ENCODE measurements at places on chromosomes 4 and X. TPM values are rescaled to one million over a fixed set of nuclear protein-coding genes. Genes with fewer than 3 reads are reported as not detected.

The AKAP17A gene
- total RNA-seq = 76.2 TPM

- DNase-seq = no peak
These were observed 146.3 kb downstream of the BRWD3 start for GRCh38 chrX:80663331-80663730.

The CCKAR gene
- total RNA-seq = not detected

The GUCY1A1 gene
- total RNA-seq = not detected

GRCh38 chr4:110628663-110629213 lies 5.9 kb upstream of the PITX2 start:
- DNase-seq = no peak

- DNase-seq = no peak
These were observed 1.3 kb downstream of the FAM149A start for GRCh38 chr4:186105647-186106321.

The PCDH10 gene
- not detected for total RNA-seq

DNA sequence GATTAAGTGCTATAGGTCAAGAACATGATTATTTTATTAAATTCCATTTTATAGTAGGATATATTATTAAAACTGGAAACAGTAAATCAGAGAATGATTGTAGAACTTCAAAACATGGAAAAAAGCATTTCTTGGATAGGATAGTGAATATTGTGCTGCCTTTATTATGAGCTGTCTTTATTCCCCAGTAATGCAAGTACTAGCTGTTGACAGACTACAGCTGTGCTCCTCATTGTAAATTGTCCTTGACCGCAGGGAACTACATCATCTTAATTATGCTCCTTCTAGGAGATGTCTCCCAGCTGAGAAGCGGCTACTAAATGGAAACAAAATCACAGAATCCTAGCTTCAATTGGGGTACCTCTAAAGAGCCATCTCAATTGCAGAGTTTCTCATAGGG lies 1457.2 kb upstream of the PCDH7 start:
- DNase-seq = no peak

The CXCL5 gene
- total RNA-seq = 0.54 TPM

- peak; percentile 84 for DNase-seq
These were observed 62.6 kb upstream of the LIMCH1 start for GRCh38 chr4:41475402-41475801.

DNA sequence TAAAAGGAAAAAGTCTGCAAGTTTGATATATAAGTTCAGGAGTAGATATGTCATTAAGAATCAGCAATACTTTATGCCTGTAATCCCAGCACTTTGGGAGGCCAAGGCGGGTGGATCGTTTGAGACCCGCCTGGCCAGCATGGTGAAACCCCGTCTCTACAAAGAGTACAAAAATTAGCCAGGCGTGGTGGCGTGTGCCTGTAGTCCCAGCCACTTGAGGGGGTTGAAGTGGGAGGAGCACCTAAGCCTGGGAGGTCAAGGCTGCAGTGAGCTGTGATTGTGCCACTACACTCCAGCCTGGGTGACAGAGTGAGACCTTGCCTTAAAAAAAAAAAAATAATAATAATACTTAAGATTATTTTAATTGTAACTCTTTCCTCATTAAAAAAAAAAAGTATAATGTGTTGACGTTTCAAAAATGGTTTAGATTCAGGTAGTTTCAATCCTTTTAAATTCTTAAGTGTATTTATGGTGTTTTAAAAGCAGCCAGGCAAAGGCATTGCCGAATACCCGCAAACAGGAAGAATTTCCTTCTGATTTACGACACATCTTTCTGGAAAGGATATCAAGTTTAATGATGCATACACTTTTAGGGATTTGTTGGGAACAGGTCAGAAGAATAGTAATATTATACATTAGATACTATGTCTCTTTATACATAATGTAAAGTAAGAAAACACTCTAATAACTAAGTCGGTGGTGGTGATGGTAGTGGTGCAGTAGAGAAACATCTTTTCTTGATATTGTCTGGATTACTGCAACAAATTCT lies 80.9 kb downstream of the KDM6A start:
- no peak for DNase-seq

- no peak for DNase-seq
These were observed 3.4 kb downstream of the GLUD2 start for GRCh38 chrX:121050781-121051180.

- DNase-seq = peak; percentile 54
These were observed 76.0 kb upstream of the AP1S2 start for GRCh38 chrX:15930585-15930984.

DNA sequence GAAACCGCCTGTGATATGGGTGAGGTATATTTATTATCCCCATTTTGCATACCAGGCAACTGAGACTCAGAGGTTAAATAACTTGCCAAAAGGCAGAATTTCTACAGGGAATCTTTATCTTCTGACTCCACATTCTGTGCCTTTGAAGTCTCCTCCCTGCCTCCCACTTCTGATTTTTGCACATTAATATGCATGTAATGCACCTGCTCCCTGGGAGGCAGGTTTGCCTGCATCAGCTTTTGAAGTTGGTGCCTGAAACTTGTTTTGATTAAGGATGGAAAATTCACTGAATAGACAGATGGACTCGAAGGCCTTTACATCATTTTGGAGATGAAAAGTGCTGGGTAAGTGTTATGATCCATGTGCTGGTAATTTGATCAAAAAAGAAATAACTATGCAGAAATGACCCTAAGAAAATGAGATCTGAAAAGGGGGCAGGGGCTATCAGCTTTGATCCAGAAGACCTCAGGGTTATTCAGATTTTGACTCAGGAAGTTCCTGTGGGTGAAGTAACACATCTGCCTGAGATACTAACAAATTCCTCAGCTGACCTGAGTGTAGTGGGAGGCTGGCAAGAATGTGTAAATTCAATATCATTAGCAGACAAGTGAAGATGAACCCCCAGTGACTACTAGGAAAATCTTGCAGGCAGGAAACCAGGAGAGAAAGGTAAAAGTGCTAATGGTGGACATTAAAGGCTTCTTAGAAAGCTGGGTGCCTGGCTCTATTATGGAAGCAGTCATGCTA lies 167.5 kb upstream of the BOD1L1 start:
- DNase-seq = no peak

The CENPVL2 gene
- total RNA-seq = not detected

GRCh38 chr4:66404141-66404540 lies 733.9 kb upstream of the EPHA5 start:
- no peak for DNase-seq

GRCh38 chrX:133215747-133216146 lies 2.4 kb downstream of the TFDP3 start:
- peak; percentile 54 for DNase-seq

DNA sequence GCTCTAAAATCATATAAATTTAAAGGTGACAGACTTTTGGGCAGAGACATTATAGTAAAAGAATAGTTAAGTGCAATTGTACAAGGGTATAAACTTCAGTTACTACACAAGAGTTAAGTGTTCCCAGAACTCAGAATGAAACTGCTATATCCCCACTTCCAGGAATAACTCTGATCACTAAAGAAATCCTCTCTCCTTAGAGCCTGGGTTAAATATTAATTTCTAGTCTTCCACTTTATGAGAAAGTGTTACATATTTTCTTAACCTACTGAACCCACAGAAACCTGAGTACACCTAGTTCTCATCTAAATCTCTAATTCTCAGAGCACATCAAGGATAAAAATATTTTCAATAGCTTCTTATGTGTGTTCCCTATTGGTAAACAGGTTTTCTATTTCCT lies 99.1 kb upstream of the USP38 start:
- DNase-seq = no peak

GRCh38 chrX:631802-632365 lies 1.3 kb downstream of the SHOX start:
- DNase-seq = no peak

DNA sequence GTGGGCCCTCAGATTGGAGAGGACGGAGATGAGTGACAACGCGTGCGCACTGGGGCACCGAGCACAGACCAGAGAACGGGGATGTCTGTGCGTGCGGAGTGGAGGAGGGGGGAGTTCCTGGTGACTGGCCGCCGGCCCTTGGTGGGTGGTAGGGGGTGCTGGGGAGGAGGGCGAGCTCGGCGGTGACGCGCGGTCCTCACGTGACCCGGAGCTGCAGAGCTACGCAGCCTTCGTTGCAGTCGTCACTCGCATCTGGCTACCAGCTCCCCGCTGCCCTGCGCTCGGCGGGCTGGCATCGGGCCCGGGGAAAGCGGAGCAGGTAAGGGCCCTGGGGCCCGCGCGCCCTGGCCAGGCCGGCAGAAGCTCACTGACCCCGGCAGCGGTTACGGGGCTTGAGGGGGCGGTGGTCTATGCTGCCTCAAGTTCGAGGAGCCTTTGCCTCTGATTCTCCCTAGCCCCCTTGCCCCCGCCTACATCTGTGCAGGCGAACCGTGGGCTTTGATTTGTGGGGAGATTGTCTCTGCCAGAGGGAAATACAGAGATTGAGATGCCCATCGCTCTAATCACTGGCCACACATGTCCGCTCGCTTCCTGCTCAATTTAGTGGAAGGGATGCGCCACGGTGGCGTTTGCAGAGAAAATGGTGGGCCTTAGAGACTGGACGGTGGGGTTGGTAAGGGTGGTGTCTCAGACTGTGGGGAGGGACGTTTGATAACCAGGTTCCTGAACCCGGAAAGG lies at the start of gene ARMCX4:
Gene ARMCX4 (plus strand): TSS at position 245 of the 738 bp plus-strand sequence. CDS start 3,134 bp downstream, outside the sequence.
- DNase-seq = no peak

DNA sequence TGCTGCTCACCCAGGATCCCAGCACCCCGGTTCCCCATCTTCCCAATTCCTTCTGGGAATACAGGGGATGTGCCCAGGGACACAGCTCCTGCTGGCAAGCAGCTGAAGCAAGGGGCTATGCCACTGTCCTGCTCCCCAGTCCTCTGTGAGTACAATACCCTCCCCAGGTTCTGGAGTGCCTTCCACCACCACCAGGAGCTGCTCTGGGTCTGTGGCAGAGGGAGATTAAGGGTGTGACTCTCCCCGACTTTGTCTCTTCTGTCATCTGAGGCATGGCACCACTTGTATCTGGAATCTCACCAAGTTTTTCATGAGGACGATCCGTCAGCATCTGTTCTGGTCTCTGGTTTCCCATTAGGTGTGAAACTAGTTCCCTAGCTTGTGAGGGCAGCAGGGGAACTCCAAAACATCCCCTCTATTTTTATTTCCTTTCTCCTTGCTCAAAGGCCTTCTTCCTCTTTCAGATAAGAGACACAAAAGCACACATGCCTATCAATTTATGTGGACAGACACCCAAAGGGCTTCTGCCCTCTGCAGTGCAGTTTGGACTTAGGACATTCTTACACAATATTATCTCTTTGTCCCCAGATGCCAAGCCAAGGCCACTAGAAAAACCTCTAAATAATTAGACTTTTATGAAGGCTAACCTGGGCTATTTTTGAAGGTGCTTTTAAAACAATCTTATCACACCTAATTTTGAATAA lies 26.8 kb downstream of the MGST2 start:
- no peak for DNase-seq
